ENCODE measurements at places on chromosomes 12 and 14.

DNA sequence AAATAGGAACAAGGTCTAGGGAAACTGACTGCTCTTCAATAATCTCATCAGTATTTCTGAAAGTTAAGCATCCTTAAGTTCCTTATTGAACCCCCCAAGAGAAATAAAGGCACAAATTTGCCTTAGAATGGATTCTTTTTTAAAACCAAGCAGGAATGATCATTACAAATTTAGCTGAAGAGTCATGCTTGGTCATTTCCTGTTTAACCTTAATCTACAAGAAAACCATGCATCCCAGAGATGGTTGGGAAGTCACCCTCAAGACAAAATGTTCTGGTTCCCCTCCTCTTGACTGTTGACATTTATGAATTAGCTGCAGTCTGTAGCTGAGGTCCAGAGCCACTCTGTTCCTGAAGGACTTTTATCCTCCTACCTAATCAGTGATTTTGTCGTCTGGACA, 291.8 kb upstream of the G2E3 start:
- no peak for DNase-seq

- DNase-seq = no peak
These were observed 311.7 kb upstream of the CCDC196 start for GRCh38 chr14:66174453-66174891.

- no peak for DNase-seq
These were observed 48.4 kb downstream of the GALNT4 start for GRCh38 chr12:89476232-89476631.

- DNase-seq = no peak
These were observed 32.6 kb upstream of the ARHGAP5 start for GRCh38 chr14:32044454-32044853.

DNA sequence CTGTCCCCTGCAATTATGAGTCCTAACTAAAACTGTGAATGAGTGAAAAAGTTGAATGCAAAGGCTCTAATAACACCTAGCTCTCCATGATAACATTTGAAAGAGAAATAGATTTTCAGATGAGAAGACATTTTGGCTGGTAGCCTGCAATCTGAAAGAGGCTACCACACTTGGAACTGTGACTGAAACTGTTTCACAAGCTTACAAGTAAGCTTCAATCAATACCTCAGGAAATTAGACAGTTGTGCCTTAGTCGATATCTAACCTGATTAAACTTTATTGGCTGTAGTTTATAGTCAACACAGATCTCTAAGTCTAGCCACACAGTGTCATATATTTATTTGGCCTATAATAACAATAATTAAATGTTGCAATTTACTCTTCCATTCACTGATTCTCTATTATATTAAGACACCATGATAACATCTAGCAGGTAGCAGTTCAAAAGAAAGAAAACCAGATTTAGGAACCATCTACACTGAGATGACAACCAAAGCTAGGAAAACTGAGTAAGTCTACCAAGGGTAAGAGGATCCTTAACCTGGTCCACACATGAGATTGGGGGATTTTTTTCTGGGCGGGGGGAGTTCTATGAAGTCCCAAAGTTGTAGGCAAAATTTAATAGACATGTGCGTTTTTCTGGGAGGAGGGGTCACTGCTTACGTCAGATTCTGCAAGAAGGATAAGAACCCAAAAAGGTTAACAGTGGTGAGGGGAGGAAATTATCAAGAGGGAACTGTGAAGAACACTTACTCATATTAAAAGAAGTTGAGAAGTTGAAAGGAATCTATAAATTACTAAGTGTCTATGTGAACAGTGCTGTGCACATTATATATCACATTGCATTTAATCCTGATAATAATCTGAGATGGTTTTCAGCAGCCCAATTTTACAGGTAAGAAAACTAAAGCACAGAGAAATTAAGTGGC, 65.8 kb downstream of the NUMB start:
- no peak for DNase-seq

GRCh38 chr14:61153914-61154545, 127.1 kb downstream of the TMEM30B start:
- DNase-seq = no peak

GRCh38 chr14:72550513-72550912, 343.4 kb downstream of the DPF3 start:
- DNase-seq = no peak

- DNase-seq = no peak
These were observed 164.4 kb downstream of the FBXL14 start for GRCh38 chr12:1429980-1430379.

DNA sequence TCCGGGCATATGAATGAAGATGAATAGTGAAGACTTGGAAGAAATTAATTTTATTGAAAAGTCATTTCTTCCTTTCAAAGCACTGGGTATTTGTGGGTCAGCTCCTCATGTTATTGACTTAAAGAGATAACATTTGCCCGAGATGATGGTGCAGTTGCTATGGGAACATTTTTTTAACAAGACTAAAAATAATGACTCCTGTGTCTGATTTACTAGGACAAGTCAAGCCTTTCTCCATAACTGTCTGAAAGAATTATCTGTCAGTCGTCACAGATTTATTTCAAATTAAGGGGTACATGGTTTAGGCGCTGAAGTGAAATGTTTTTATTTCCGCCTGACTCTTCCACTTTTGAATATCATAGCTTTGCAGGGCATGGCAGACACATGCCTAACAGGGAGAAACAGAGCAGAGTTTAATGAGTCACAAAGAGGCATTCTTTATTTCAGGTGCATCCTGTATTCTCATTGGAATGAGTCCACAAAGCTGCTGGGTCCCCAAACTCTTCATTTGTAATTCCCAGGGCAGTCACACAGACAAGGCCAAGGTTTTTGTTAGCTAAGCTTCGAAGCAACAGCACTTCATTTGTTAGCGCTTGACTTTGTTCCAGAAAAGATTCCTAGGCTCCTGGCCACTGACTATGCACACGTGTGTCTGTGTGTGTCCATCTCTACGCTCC, 4.3 kb upstream of the GPHB5 start:
- DNase-seq = no peak

DNA sequence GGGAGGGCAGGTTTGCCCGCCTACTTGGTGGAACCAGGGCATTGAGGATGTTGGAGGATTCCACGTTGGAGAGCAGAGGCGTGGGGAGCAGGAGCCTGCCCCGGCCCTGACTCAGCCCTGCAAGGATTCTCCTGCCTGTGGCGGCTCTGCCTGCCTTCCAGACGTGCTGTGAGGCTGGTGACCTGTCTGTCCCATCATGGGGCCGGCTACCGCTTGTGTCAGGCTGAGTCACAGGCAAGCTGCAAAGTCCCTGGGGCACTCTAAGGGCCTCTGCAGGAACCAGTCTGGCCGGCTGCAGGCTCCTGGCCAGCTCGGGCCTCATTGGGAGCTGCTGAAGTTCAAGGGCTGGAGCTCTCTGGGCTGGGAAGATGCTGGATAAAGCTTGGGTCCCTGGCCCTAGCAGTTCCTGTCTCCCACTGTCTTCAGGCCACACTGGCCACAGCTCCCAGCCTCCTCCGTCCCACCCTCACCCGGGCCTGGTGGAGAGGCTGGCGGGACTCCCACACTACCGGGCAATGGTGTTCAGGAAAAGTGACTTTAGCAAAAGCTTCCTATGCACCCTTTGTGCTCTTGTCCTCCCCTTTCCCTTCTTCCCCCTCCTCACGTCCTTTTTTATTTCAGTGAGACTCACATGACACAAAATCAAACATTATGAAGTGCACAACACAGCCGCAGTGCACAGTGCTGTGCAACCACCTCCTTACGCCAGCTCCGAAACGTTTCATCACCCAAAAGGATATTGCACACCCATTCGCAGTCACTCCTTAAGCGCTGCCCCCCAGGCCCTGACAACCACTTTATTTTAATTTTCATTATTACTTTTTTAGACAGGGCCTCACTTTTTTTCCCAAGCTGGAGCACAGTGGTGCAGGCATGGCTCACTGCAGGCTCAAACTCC, 22.0 kb upstream of the ULK1 start:
- no peak for DNase-seq

- peak; percentile 81 for DNase-seq
These were observed 16.7 kb downstream of the GRIP1 start for GRCh38 chr12:66662179-66662578.

GRCh38 chr12:28817524-28817923, 331.6 kb upstream of the FAR2 start:
- no peak for DNase-seq

DNA sequence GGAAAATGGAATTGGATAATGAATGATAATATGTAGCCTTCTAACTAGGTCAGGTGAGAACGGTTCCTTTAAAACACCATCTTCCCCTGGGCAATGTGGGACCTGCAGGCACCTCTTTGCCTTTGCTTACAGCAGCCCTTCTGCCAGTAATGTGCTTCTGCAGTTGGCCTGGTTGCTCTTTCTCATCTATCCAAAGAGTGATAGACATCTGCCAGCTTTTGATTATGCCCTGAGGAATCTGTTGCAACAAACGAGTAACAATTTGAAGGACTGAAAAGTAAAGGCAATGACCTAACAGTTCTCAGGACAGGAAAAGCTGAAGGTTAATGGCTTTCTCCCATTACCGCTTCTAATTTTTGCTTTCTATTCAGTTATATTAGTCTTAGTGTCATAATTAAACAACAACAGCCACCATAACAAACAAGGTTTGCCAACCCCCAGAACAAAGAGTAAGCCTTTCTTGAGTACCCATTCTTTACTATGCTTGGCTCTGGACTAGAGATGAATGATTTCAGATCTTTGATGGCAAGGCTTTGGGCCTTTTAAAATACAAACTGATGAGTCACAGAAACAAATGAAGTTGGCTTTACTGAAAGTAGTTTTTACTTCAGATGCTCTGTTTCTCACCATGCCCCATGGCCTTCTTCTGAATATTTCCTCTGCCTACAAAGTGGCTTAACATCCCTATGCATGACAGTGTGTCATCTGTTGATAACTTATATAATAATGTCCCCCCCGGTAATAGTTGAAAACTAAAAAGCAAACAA, 76.1 kb upstream of the KRR1 start:
- no peak for DNase-seq

GRCh38 chr14:42517806-42518500, 911.3 kb downstream of the LRFN5 start:
- DNase-seq = no peak

DNA sequence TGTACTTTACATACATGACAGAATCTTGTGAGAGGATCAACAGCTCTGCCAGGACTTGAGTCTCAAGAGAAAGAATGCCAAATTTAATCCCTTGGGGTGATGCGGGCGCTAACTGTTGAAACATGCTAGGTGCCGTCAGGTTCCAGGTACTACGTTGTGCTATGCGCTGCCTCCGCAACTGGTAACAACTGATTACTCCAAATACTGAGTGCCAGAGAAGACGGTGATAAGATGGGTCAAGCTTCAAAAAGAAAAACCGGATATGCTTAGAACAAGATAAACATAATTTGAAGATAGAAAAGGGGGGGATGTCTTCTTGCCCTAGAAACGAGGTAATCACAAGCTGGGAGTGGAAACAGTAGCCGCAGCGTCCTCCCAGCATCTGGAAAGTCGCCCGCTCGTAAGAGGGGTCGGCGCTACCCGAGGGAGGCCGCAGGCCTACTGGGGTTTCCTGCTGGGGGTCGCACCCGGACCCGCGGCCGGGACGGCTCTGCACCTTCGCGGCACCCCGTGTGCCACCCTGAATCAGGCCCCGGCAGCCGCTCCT, 678 bp downstream of the ZBTB25 start:
- no peak for DNase-seq

- DNase-seq = no peak
These were observed 299.0 kb upstream of the E2F7 start for GRCh38 chr12:77364400-77364799.

DNA sequence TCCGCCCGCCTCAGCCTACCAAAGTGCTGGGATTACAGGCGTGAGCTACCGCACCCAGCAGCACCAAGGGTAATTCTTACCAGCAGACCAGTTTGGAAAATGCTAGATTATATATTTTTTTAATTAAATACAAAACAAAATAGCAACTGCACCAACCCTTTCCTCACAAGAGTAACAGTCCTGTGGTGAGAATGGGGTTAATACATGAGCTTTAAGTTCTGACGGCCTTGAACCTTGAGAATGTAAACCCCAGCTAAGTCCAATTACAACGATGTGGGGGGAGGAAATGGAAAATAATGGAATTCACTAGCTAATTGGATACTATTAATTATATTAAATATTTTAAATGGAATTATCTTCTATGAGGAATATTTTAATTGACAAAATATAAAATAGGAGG, 82.3 kb downstream of the GTF2A1 start:
- DNase-seq = no peak

GRCh38 chr14:42480255-42480654, 873.6 kb downstream of the LRFN5 start:
- DNase-seq = no peak

GRCh38 chr12:95624589-95624988, 73.3 kb upstream of the USP44 start:
- DNase-seq = no peak

DNA sequence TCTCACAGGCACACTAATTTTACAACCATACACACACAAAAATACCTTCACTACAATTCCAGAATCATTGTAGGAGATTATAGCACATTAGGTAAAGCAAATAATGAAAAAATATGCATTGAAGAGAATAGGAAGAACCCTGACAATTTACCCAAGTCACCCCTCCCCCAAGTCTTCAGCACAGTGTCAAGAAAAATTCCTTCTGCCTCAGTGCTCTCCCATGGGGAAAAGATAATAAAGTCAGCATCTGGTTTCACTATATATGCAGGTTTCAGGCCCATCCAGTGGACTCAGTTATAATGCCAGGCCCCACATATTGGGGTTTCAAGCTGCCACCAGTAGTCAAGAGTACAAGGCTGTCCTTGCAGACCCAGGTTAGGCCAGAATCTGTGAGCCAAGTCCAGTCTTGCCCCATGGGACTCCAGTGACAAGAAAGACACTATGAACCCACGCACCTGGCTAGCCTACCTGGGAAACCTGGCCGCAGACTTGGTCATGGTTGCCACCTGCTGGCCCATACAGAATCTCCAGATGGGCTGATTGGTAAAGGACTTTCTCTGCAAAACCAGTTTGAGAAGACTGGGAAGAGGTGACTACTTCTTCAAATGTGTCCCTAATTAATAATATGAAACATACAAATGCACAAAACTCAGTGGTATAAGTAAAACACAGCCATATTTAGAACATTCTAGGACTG, 398.6 kb upstream of the FLRT2 start:
- no peak for DNase-seq

GRCh38 chr14:32587461-32587860, 258.4 kb downstream of the AKAP6 start:
- DNase-seq = no peak

DNA sequence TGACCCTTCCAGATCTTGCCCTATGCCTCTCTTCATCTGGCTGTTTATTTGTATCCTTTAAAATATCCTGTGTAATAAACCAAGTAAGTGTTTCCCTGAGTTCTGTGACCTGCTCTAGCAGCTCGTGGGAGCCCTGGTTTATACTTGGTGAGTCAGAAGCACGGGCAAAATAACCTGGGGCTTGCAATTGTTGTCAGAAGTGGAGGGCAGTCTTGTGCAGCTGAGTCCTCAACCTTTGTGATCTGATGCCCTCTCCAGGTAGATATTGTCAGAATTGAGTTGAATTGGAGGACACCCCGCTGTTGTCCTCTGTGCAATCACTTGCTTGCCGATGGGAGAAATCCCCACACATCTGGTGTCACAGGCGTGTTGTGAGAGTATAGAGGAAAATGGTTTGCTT, 62.5 kb upstream of the PRICKLE1 start:
- DNase-seq = no peak

- DNase-seq = no peak
These were observed 97.9 kb upstream of the EEA1 start for GRCh38 chr12:93027041-93027440.

All from naive B cell (primary cell).